ENCODE measurements at places on chromosomes 4 and X. TPM values are rescaled to one million over a fixed set of nuclear protein-coding genes. Genes with fewer than 3 reads are reported as not detected.
A peak's percentile ranks its signal among the peaks of the same experiment; 100 is the strongest.

Gene MAGEA10
- total RNA-seq = not detected

Gene CTAG1B
- not detected for total RNA-seq

Gene MGARP
- total RNA-seq = 0.19 TPM

Gene APBB2
- 20.2 TPM for total RNA-seq

Gene RTL9
- total RNA-seq = 0.09 TPM

Gene USP11
- 26.7 TPM for total RNA-seq

Gene LARP1B
- 16.5 TPM for total RNA-seq

Gene ENPP6
- total RNA-seq = 2.0 TPM

DNA sequence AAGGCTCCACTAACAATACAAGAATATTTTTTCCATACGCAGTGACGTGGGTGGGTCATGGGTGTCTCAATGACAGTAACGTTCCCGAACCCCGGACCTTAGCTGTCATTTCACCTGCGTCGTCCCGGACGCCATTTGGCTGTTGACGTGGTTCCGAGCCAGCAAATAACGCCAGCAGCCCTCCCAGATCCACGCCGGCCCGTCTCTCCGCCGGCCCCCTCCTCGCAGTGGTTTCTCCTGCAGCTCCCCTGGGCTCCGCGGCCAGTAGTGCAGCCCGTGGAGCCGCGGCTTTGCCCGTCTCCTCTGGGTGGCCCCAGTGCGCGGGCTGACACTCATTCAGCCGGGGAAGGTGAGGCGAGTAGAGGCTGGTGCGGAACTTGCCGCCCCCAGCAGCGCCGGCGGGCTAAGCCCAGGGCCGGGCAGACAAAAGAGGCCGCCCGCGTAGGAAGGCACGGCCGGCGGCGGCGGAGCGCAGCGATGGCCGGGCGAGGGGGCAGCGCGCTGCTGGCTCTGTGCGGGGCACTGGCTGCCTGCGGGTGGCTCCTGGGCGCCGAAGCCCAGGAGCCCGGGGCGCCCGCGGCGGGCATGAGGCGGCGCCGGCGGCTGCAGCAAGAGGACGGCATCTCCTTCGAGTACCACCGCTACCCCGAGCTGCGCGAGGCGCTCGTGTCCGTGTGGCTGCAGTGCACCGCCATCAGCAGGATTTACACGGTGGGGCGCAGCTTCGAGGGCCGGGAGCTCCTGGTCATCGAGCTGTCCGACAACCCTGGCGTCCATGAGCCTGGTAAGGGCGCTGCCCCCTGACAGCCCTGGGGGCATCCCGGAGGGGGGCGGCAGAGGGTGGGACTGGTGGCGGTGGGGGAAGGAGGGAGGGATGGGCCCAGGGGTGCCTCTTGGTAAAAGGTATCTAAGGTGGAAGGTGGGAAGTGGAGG lies at the start of gene CPE:
TSS of gene CPE (plus strand) at position 264 of the 933 bp plus-strand sequence. CDS start at position 478, 214 bp downstream.
- no peaks in the 10 kb centered on the region for H3K4me1 ChIP-seq
- H3K27ac ChIP-seq = peak within 1 kb of the TSS; percentile 66
- peaks cover 24% of the 10 kb centered on the region for H3K27me3 ChIP-seq
- peak within 1 kb of the TSS; percentile 26 for H3K4me3 ChIP-seq
- H3K36me3 ChIP-seq = no peaks in the 10 kb centered on the region
- no peak for DNase-seq

DNA sequence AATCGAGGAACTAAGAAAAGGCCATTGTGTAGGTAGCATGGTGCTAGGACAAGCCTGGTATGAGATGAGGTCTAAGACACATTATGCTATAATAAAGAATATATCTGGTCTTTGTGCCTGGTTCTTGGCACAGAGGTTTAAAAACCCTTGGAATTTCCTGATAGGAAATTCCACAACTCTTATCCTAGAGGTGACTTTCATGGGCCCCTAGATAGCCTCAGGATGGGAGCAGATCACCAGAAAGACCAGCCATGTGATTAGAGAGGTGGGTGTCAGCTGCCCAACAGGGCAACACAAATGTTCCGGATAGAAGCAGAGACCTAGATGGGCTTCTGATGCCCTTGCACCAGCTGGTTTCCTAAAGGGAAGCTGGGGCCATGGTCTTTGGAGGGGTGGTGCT lies 107.2 kb downstream of the SCD5 start:
- H3K27ac ChIP-seq = no peak overlapping the region
- H3K36me3 ChIP-seq = no peaks in the 10 kb centered on the region
- H3K4me1 ChIP-seq = no peaks in the 10 kb centered on the region
- no peak for DNase-seq

GRCh38 chr4:6710996-6711395 lies 1.3 kb upstream of the MRFAP1L1 start:
- DNase-seq = no peak
- H3K36me3 ChIP-seq = peaks cover 17% of the 10 kb centered on the region
- no peaks in the 10 kb centered on the region for H3K27me3 ChIP-seq
- H3K4me1 ChIP-seq = peaks cover 24% of the 10 kb centered on the region

- H3K27me3 ChIP-seq = no peaks in the 10 kb centered on the region
- peaks cover 95% of the 10 kb centered on the region for H3K36me3 ChIP-seq
- no peak for DNase-seq
- H3K27ac ChIP-seq = no peak overlapping the region
Measured at GRCh38 chr4:108628411-108628810, 8.0 kb downstream of the RPL34 start.

DNA sequence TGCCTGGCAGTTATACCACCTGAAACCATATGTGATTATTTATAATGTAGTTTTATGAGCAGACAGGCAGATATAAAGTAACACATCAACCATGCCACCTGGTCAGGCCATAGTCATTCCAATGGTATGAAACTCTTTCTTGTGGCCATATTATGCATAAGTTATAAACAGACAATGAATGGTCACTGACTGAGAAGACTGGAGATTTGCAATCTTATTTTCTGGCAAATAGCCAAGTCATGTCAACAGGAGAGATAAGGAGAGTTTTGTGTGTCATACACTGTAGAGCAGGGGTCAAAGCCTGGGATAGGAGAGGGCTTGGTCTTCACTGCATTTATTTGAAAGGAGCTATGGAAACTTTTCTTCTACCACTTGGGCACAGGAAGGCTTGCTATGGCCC lies 29.5 kb downstream of the SORBS2 start:
- no peak overlapping the region for H3K27ac ChIP-seq
- no peaks in the 10 kb centered on the region for H3K4me1 ChIP-seq
- H3K36me3 ChIP-seq = no peaks in the 10 kb centered on the region
- no peak overlapping the region for H3K4me3 ChIP-seq
- H3K27me3 ChIP-seq = no peaks in the 10 kb centered on the region

GRCh38 chrX:17828171-17828570 lies 32.9 kb downstream of the RAI2 start:
- no peaks in the 10 kb centered on the region for H3K36me3 ChIP-seq
- DNase-seq = no peak
- H3K4me3 ChIP-seq = no peak overlapping the region
- no peaks in the 10 kb centered on the region for H3K27me3 ChIP-seq
- H3K4me1 ChIP-seq = no peaks in the 10 kb centered on the region

- no peaks in the 10 kb centered on the region for H3K36me3 ChIP-seq
- H3K4me1 ChIP-seq = no peaks in the 10 kb centered on the region
- no peak overlapping the region for H3K4me3 ChIP-seq
- no peaks in the 10 kb centered on the region for H3K27me3 ChIP-seq
Measured at GRCh38 chrX:133523081-133523487, 107.8 kb upstream of the GPC4 start.

- DNase-seq = no peak
- H3K36me3 ChIP-seq = no peaks in the 10 kb centered on the region
- H3K4me1 ChIP-seq = no peaks in the 10 kb centered on the region
- H3K27ac ChIP-seq = no peak overlapping the region
- H3K27me3 ChIP-seq = no peaks in the 10 kb centered on the region
Measured at GRCh38 chr4:125444166-125444565, 129.4 kb downstream of the FAT4 start.

- H3K27ac ChIP-seq = no peak overlapping the region
- H3K4me3 ChIP-seq = no peak overlapping the region
- no peak for DNase-seq
- peaks cover 7% of the 10 kb centered on the region for H3K36me3 ChIP-seq
Measured at GRCh38 chr4:98482503-98482846, 175.9 kb downstream of the TSPAN5 start.

DNA sequence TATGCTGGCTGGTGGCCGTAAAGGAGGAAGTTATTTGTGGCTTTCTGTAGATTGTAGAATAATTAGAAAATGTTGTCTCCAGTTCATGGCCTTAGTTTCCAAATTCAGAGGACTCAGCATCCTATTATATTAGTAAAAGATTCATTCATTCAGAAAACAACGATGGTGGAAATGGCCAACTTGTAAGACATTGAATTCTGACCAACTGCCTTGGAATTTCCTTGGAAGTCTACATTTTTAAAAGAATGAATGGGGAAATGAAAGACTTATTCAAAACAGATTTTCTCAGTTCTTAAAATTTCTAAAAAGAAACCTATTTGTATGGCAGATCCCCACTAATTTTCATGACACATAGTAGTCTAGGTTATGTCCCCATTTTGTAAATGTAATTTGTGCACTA lies 561.5 kb downstream of the ANKRD50 start:
- no peaks in the 10 kb centered on the region for H3K4me1 ChIP-seq
- no peak for DNase-seq
- H3K27me3 ChIP-seq = no peaks in the 10 kb centered on the region
- no peak overlapping the region for H3K27ac ChIP-seq
- H3K36me3 ChIP-seq = no peaks in the 10 kb centered on the region
- H3K4me3 ChIP-seq = no peak overlapping the region

- no peaks in the 10 kb centered on the region for H3K4me1 ChIP-seq
- H3K27me3 ChIP-seq = peaks cover 24% of the 10 kb centered on the region
- peak within 1 kb of the TSS; percentile 37 for H3K4me3 ChIP-seq
- H3K36me3 ChIP-seq = no peaks in the 10 kb centered on the region
- peak; percentile 25 for DNase-seq
Measured at GRCh38 chr4:84966382-84967242, at the start of gene WDFY3. TSS of gene WDFY3 (minus strand) at chr4:84966690. CDS start at chr4:84860591, 106,099 bp downstream.

DNA sequence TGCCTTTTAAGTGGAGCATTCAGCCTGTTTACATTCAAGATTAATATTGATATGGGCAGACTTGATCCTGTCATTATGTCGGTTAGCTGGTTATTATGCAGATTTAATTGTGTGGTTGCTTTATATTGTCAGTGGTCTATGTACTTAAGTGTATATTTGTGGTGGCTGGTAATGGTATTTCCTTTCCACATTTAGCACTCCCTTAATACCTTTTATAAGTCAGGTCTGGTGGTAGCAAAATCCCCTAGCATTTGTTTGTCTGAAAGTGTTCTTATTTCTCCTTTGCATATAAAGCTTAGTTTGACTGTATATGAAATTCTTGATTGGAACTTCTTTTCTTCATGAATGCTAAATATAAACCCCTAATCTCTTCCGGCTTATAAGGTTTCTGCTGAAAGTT lies 403.7 kb upstream of the EPHA5 start:
- no peaks in the 10 kb centered on the region for H3K36me3 ChIP-seq
- no peaks in the 10 kb centered on the region for H3K4me1 ChIP-seq
- H3K27ac ChIP-seq = no peak overlapping the region
- H3K4me3 ChIP-seq = no peak overlapping the region
- DNase-seq = no peak

DNA sequence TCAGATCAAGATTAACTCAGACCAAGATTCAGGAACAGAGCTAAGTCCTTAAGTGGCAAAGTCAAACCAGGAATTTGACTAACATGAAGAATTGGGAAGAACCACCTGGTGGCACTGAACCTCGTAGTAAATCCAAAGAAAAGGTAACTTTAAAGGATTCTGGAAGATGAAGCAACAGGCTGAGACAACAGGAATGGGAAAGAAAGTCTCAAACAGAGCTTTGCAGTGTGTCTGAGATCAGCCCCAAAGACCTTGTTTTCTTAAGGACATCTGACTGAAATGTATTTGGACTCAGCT lies 126.1 kb downstream of the ASB9 start:
- no peaks in the 10 kb centered on the region for H3K4me1 ChIP-seq
- no peak for DNase-seq
- no peak overlapping the region for H3K27ac ChIP-seq
- no peak overlapping the region for H3K4me3 ChIP-seq

GRCh38 chr4:152860046-152860445 lies 76.1 kb upstream of the FHDC1 start:
- H3K27ac ChIP-seq = no peak overlapping the region
- no peak for DNase-seq
- no peaks in the 10 kb centered on the region for H3K36me3 ChIP-seq
- H3K27me3 ChIP-seq = no peaks in the 10 kb centered on the region
- no peaks in the 10 kb centered on the region for H3K4me1 ChIP-seq
